ENCODE measurements at places on chromosomes 7 and 10.

GRCh38 chr10:82934429-82934828 is 1059.4 kb downstream of the NRG3 start:
- H3K36me3 ChIP-seq = no peaks in the 10 kb centered on the region
- H3K4me3 ChIP-seq = no peak overlapping the region
- H3K27ac ChIP-seq = no peak overlapping the region
- H3K4me1 ChIP-seq = no peaks in the 10 kb centered on the region
- H3K27me3 ChIP-seq = no peaks in the 10 kb centered on the region
- DNase-seq = no peak

DNA sequence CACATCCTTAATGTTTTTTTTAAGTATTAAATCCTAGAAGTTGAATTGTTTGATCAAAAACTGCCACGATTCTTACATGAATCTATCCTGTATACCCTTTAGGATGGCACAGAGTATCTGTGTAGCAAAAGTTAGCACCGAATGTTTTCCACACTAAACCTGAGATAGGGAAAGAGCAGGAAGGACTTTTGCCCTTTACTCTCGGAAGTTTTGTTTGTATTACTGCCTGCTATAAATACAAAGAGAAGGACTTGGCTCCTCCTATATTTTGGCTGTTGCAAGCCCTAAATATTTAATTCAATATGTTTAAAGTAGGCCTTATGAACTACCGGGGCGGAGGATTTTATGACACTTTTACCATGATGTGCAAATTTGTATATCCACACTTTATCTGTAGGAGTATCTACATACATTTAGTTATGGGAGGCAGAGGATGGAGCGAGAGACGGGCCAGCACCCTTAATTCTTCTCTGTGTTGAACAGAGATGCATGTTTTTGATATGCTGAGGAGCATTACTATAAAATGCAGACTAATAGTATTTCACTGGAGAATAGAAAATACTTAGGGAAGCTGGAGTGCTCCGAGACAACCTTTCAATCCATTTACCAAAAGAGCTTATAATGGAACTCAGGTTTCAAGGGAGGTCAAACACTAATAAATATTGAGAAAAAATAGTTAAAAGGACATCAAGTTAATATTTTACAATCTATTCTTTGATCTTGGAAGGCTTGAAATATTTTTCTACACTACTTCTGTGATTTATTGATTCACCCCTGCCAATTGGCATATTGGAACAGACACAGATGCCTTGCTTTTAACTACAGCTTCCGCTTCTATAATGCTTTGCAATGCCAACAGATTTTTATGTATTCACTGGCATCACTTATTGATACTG is 97.4 kb downstream of the CHN2 start:
- no peak for DNase-seq
- H3K27me3 ChIP-seq = no peaks in the 10 kb centered on the region
- no peak overlapping the region for H3K27ac ChIP-seq
- no peaks in the 10 kb centered on the region for H3K36me3 ChIP-seq

- peak within 1 kb of the TSS; percentile 76 for H3K27ac ChIP-seq
- no peak for DNase-seq
- no peaks in the 10 kb centered on the region for H3K27me3 ChIP-seq
- peak within 1 kb of the TSS; percentile 78 for H3K4me3 ChIP-seq
- peaks cover 73% of the 10 kb centered on the region for H3K36me3 ChIP-seq
These were observed at the start of the genes MRPL43 and TWNK for GRCh38 chr10:100986952-100987684. Gene MRPL43 (minus strand): TSS chr10:100987497. CDS start chr10:100987443, 54 bp downstream. Gene TWNK (plus strand): TSS chr10:100987543. CDS start chr10:100988211, 668 bp downstream.

DNA sequence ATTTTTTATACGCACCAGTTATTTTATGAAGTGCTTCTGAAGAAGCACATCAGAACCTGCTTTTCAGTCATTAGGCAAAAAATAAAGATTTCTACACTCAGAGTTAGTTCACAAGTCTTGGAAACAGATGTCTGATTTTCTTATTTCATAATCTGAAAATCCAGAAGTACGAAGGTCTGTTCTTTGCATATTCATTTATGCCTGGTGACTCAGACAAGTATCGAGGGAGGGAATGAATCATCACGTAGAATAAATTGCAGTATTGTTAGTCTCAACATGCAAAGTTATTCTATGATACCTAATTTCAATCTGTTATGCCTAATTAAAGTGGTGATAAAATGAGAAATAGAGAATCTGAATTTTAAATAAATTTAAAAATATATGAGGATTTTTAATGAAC is 113.6 kb upstream of the SEM1 start:
- no peak for DNase-seq
- H3K4me1 ChIP-seq = peaks cover 5% of the 10 kb centered on the region
- no peaks in the 10 kb centered on the region for H3K36me3 ChIP-seq
- H3K4me3 ChIP-seq = no peak overlapping the region

GRCh38 chr7:158572000-158572828 is 15.4 kb downstream of the PTPRN2 start:
- no peaks in the 10 kb centered on the region for H3K4me1 ChIP-seq
- H3K36me3 ChIP-seq = no peaks in the 10 kb centered on the region
- DNase-seq = no peak
- H3K4me3 ChIP-seq = no peak overlapping the region

DNA sequence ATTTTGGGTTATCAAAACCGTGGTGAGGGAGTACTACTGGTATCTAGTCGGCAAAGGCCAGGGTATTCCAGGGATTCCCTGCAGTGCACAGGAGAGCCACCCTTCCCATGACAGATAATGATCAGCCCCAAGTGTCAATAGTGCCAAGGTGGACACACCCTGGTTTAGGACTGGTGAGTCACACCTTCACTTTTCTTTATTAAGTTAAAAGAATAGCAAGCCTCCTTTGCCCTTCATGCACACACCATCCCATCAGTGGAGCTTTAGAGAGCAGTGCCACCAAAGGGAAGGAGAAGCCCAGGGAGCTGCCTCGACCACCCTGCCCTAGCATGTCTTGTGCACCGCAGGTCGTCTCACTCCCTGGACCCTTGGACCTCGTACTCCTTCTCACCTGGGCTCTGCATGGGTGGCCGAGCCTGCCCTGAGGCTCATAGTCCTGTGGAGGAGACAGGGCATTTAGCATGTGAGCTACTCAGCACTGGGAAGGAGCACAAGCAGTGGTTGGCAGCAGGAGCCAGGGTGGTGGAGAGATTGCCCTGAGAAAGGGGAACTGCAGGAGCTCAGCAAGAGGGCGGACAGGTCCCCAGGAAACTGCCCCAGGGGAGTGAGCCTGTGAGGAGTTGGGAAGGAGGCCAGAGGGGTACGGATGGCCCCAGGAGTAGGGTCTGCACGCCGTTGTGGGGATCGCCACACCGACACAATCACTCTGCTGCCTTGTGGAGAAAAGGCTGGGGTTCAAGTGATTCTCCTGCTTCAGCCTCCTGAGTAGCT is 17.4 kb downstream of the UBE2D4 start:
- no peak overlapping the region for H3K4me3 ChIP-seq
- H3K36me3 ChIP-seq = no peaks in the 10 kb centered on the region
- peaks cover 4% of the 10 kb centered on the region for H3K4me1 ChIP-seq
- DNase-seq = no peak

DNA sequence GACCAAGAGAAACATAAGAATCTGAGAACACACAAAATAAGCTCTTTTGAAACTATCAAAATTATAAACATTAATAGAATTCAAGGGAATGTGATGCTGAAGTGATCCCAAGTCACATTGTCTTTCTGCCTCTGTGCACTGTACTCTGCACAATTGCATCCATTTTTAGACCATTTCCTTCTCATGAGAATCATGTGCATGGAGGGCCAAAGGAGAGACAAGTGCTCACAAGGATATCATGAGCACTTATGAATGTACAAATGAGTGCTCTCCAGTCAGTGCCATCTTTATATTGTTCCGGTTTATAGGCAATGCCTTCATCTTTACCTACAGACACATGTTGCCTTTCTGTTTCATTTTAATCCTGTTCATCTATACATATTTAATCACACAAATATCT is 36.9 kb downstream of the MET start:
- H3K27ac ChIP-seq = no peak overlapping the region
- no peaks in the 10 kb centered on the region for H3K27me3 ChIP-seq

DNA sequence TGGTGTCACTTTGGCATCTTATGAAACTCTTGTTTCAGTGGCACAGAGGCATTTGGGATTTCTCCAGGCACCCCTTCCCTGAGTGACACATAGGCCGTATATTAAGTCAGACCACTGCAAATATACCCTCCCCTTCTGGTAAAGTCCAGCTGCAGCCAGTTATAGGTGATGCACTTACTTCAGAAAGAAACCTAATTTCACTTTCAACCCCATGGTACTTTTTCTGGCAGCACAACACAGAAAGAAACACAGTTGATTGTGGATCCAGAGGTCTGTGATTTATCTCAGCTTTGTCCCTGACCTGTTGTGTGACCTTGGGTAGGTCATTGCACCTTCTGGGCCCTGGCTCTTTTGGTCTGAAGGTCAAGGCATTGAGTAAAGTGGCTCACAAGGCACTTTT is 173.2 kb downstream of the BUB3 start:
- no peak overlapping the region for H3K4me3 ChIP-seq
- no peaks in the 10 kb centered on the region for H3K36me3 ChIP-seq
- no peaks in the 10 kb centered on the region for H3K4me1 ChIP-seq
- no peak overlapping the region for H3K27ac ChIP-seq
- no peak for DNase-seq

DNA sequence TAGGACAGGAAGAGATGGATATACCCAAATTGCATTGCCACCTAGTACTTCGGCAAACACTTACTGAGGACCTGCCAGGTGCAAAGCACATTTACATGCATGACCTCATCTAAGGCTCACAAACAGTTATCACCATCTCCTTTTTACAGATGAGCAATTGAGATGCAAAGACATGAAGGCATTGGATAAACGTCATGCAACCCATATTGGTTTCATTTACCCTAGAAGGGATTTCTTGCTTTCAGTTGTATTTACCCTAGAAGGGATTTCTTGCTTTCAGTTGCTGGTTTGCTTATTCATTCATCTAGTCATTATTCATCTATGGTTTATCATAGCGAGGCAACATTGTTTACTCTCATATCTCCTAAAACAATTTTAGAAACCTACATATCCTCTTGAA is 52.2 kb downstream of the STEAP1B start:
- no peaks in the 10 kb centered on the region for H3K27me3 ChIP-seq
- H3K27ac ChIP-seq = no peak overlapping the region

- H3K4me3 ChIP-seq = no peak overlapping the region
- DNase-seq = no peak
- H3K4me1 ChIP-seq = no peaks in the 10 kb centered on the region
- H3K27me3 ChIP-seq = no peaks in the 10 kb centered on the region
- H3K27ac ChIP-seq = no peak overlapping the region
These were observed 26.2 kb upstream of the TRIM24 start for GRCh38 chr7:138433583-138434443.

GRCh38 chr10:110629680-110630191 is 14.4 kb upstream of the RBM20 start:
- H3K27ac ChIP-seq = no peak overlapping the region
- H3K4me1 ChIP-seq = peaks cover 5% of the 10 kb centered on the region
- no peaks in the 10 kb centered on the region for H3K27me3 ChIP-seq
- no peak overlapping the region for H3K4me3 ChIP-seq
- no peaks in the 10 kb centered on the region for H3K36me3 ChIP-seq
- no peak for DNase-seq

GRCh38 chr7:100629117-100629716 is 12.1 kb downstream of the TFR2 start:
- peaks cover 13% of the 10 kb centered on the region for H3K4me1 ChIP-seq
- H3K27me3 ChIP-seq = peaks cover 12% of the 10 kb centered on the region
- H3K27ac ChIP-seq = no peak overlapping the region

GRCh38 chr10:6464862-6465430 is 115.1 kb downstream of the PRKCQ start:
- H3K4me3 ChIP-seq = no peak overlapping the region
- H3K36me3 ChIP-seq = no peaks in the 10 kb centered on the region
- H3K27me3 ChIP-seq = no peaks in the 10 kb centered on the region
- no peak overlapping the region for H3K27ac ChIP-seq
- no peaks in the 10 kb centered on the region for H3K4me1 ChIP-seq
- DNase-seq = no peak

DNA sequence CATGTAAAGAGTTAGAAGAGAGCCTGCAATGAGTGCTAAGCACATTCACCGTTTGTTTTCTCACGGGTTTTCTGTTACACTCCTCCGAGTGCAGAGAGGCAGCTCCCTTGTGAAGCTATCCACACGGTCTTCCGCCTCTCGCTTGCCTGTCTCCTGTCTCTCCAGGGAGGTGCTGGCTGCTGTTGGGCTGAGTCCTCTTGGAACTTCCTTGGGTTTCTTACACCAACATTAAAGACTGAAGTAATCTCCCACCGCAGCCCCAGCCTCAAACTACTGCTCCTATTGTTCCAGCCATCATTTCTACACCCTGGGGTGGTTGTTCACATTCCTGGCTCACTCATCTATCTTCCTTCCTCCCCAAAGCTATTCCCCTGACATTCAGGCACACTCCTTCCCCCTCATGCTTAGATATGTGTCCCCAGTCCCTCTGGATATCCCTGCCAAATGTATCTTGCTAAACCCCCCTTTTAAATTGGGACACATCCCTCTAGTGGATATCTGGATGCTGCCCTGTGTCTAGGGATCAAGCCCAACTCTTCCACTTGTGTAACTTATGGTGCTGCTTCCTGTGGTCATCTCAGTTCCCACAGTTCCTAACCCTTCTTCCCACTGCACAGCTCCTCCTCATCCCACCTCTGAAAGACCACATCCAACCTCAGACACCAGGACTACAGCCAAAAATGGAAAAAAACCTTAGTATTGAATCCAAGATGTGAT is 14.1 kb downstream of the ESYT2 start:
- H3K4me3 ChIP-seq = no peak overlapping the region
- no peaks in the 10 kb centered on the region for H3K27me3 ChIP-seq
- peak overlapping the region; percentile 97 for H3K27ac ChIP-seq
- no peaks in the 10 kb centered on the region for H3K36me3 ChIP-seq
- DNase-seq = no peak

- no peak overlapping the region for H3K4me3 ChIP-seq
- no peak overlapping the region for H3K27ac ChIP-seq
- H3K4me1 ChIP-seq = peaks cover 35% of the 10 kb centered on the region
- no peaks in the 10 kb centered on the region for H3K27me3 ChIP-seq
- no peak for DNase-seq
- H3K36me3 ChIP-seq = no peaks in the 10 kb centered on the region
These were observed 694.1 kb downstream of the SUGCT start for GRCh38 chr7:40828686-40829600.

DNA sequence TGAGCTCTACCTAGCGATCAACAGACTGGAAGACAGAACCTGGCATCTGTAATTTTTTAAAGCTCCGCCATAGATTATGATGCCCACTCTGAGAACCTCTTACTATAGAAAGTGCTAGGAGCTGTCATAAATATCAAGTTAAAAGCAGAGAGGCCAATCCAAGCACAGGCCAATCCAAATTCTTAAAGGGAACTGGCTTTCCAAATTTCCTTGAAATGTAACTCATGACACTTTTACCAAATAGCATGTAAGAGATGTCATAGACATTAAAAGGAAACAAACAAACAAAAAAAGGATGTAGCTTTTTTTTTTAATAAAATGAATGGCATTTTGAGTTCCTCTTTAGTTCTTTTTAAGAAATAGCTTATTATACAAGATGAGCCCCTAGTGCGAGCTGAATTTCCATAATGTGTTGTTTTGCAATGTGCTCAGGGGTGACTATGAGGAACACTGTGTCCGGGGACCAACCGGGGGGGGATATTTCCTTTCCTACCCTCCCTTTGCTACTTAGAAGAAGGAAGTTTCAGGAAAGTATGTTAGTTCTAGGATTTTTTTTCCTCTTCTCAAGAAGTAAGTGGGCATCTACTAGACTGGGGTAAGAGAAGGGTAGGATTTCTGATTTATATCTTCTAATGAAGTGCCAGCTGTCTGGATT is 23.7 kb upstream of the MRC1 start:
- no peaks in the 10 kb centered on the region for H3K27me3 ChIP-seq
- no peak overlapping the region for H3K4me3 ChIP-seq
- no peak overlapping the region for H3K27ac ChIP-seq
- no peaks in the 10 kb centered on the region for H3K4me1 ChIP-seq
- H3K36me3 ChIP-seq = no peaks in the 10 kb centered on the region

GRCh38 chr10:43138757-43139241 is 554 bp downstream of the CSGALNACT2 start:
- H3K4me3 ChIP-seq = peak overlapping the region; percentile 88
- H3K27ac ChIP-seq = peak overlapping the region; percentile 92
- peaks cover 8% of the 10 kb centered on the region for H3K4me1 ChIP-seq
- H3K27me3 ChIP-seq = no peaks in the 10 kb centered on the region
